Fibroblast of skin of back (primary cell): ENCODE measurements at places on chromosomes 6 and 20.

- no peak for DNase-seq
Measured at GRCh38 chr6:4398791-4399190, 263.4 kb upstream of the ECI2 start.

DNA sequence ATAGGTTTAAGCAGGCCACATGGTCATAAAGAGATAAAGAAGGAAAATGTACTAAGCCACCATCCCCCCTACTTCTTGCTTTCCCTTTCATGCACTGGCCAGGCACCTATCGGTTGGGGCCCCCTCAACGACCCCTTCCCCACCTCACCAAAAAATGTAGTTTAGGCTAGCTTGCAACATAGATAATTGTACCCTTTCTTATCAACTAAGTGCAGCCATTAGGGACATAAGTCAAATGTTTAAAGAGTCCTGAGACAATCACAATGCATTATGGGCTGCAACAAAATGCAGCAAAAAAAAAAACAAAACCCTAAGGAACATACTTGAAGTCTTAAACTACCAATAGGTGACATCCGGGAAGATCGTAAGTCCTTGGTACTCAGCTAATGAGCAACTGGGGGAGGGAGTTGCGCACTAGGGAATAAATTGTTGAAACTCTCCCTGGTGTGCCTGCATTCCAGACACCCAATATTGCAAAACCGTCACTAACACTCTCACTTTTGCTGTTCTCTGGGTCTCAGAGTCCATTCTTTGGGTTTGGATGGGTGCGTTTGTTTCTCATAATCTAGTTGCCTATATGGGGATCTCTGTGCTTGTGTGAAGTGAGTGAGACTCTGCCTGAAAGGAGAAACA is 12.4 kb upstream of the HLA-G start:
- no peak for DNase-seq

DNA sequence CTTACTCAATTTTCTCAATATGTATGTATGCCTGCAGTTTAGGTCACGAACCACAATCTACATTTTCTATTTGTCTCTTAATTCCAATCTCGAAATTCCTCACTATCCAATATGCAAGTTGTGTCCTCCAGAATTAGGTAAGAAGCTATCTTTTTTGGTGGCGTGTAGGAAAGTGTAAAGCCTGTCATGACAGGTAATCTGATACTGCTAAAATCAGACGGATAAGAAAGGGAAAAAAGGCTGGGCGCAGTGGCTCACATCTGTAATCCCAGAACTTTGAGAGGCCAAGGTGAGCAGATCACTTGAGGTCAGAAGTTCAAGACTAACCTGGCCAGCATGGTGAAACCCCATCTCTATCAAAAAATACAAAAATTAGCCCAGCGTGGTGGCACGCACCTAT is 185.3 kb downstream of the IBTK start:
- DNase-seq: no peak

DNA sequence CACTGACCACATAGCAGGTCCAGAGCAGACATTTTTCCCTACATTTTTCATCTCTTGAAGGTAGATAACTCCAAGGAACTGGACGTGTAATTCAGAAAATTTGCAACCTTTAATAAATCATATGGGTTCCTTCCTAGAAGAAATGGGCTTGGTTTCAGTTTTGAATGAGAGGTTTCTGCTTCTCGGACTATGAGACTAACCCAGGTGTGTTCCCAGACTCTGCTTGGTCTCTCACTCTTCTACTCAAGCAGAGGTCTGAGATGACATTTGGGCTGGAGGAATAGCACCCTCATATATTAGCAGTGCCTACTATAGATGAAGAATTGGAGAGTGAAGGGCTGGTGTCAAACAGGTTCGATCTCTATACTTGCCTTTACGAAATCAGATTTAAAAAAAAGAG is 231.2 kb downstream of the DOK5 start:
- no peak for DNase-seq

- peak; percentile 24 for DNase-seq
Measured at GRCh38 chr6:149642829-149643580, 5.5 kb downstream of the KATNA1 start.

DNA sequence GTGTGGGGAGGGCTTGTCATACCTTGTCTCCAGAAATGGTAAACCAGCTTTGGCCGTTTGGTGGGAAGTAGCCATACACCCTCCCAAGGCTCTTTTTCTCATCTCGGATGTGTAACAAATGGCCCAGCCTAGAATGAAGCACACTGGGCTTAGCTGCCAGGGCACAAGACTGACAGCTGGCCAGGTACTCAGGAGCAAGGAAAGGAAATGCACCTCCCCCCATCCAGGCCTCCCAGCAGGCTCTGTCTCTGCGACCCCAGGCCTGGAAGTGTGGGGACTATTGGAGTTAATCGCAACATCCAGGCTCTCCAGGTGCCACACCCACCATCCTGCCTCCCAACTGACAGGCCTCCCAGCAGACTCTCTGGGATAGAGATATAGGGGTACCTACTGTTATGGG is 43.0 kb downstream of the MRS2 start:
- no peak for DNase-seq

DNA sequence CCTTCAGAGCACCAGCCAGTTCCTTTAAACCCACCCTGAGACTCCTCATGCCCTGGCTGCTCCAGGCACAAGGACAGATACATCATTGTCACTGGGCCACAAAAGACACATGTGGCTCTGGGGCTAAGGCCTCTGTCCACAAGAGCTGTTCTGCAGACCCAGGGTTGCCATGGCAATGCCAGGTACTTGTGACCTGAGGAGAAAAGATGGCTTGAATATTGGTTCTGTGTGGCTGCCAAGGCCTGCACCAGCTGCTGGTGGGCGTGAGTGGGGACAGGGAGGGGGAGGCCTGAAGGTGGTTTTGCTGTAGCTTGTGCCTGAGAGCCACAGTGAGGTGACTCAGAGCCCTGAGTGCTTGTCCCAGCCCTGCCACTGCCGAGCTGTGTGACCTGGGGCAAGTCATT is 31.8 kb downstream of the SAYSD1 start:
- no peak for DNase-seq

GRCh38 chr6:35401514-35401913 is 50.6 kb upstream of the FANCE start:
- no peak for DNase-seq

- DNase-seq: no peak
Measured at GRCh38 chr20:53307964-53308597, 285.6 kb downstream of the ZNF217 start.

- DNase-seq: no peak
Measured at GRCh38 chr6:13425270-13425873, 62.0 kb downstream of the GFOD1 start.

- peak; percentile 27 for DNase-seq
Measured at GRCh38 chr6:128139519-128139918, 238.7 kb upstream of the THEMIS start.

DNA sequence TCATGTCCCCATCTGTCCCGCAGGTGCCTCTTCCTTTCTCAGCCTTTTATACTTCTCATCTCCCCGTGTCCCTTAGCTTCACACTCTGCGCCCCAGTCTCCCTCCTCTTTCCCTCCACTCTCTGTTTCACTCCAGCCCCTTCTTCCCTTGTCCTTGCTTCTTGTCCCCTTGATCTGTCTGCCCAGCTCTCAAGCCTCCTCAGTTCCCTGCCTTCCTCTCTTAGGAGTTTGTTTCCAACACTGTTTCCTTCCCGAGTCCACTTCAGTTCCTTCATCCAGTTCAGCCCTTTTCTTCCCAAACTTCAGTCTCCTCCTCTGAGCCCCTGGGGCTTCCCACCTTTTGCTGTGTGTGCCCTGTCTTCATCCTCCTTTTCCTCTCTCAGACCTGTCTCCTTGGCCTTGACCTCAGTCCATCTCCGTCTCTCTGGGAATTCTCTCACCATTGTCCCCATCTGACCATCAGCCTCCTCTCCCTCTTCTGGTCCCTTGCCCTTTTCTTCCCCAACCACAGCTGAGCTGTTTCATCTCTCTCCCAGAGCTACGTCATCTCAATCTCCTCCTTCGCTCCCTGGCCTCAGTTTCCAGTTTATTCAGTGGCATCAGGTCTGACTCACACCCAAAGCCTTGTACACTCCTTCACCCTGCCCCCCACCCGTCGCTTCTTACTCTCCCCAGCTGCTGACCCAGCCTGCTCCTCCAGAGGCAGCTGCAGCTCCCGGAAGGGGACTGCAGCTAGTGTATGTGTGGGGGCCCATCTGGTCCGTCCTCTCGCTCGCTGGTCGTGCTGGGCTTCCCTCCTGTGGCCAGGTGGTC is 2.7 kb upstream of the DDR1 start:
- peak; percentile 66 for DNase-seq
